ENCODE measurements at places on chromosomes 2 and 18.

DNA sequence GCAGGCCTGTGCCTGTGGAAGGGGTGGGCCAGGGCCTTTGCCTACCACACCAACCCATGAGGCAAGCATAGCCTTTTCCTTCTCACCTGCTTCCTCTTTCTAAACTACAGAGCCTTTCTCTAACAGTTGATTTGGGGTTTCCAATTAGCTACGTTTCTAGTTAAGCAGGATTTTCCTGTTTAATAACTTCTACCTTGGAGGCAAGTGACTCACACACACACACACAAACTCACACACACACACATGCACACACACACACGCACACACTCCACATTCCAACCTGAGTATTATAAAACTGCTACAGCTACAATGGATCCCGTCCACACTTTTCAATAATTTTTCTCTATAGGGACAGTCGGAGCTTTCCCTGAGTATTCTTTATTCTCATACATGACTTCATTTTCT is 84.9 kb downstream of the SOX11 start:
- no peak for DNase-seq

DNA sequence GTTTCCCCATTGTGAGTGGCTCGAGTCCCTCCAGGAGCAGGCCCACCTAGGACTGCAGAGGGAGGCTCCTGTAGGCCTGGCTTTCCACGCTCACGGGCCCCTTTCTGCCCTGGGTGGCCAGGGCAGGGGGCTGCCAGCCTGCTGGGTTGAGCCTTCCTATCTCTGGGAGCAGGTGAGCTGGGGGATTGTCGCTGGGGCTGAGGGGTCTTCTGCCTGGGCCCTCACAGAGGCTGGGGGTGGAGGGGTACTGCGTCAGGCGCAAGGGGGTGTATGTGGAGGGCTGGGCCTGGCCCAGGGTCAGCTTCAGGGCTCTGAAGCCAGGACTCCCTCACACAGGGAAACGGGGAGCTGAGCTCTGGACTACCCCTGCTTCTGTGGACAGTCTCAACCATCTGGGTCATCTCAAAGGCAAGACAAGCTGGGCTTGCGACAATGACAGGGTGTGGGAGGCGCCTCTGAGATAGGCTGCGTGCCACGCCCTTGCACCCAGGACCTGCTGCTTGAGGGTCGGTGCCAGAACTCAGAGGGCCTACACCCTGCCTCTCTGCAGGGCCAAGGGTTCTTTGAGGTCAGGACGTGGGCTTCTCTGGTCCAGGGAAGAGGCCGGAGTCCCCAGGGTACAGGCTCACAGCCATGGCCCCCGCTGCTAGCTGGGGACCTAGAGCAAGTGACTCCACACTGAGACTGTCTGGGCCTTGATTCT is 206.1 kb downstream of the TWIST2 start:
- DNase-seq: no peak

DNA sequence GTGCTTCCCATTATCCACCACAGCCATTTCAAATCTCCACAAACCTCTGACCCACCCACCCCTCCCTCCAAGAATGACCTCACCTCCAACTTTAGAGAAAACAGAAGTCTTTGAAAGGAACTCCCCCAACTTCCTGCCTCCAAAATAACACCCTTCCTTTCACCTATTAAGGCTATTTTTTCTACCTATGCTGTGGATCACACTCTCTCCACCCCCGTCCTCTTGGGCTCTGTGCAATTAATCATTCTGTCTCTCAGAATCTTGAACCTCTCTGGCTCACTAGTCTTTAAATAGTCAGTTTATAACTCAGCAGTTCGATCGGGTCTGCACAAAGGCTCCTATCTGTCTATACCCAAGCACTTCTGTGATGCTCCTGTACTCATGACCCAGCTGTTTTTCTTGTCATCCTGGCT is 37.3 kb upstream of the XPO1 start:
- DNase-seq: no peak

GRCh38 chr18:74892066-74892627 is 294.5 kb downstream of the ZNF407 start:
- DNase-seq: no peak

GRCh38 chr2:74332550-74333174 is 10.6 kb downstream of the SLC4A5 start:
- DNase-seq: no peak

DNA sequence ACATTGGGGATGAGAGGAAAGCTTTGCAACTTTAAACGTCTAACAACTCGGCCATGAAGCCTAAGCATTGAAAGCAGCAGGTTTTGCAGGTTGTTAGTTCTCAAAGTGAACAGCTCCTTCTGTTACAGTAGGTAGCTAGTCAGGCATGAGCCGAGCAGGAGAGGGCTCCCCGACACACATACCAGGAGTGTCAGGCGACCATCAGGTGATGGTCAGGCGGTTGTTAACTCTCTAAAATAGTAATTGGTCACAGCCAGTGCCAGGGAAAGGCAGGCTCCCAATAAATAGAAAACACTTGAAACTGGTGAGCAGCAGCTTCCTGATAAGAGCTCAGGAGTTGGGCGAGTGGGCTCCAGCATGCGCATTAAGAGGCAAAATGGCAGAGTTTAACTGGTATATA is 53.5 kb upstream of the DAPL1 start:
- no peak for DNase-seq
